ENCODE measurements at places on chromosomes 3 and 15. TPM values are rescaled to one million over a fixed set of nuclear protein-coding genes. Genes with fewer than 3 reads are reported as not detected.

DNA sequence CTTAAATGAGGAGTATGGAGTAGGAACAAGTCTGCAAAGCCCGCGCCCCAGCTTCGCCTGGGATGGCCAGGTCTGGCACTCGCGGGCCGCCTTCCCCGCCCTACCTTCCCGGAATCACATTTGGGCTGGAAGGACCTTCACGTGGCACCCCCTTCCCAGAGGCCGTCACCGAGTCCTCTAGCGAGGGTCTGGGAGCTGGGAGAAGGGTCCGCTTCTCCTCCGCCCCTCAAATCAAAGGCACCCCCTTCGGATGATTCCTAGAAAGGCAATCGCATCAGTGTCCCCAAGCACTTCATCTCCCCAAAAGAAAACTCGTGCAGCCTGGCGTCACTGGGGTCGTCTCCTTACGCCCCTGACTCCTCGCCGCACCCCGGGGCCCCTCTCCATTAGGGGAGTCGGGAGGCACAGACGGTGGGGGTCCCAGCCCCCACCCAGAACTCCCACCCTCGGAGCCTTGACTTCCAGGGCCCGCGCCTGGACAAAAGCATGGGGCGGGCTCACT is 380 bp downstream of the MYLK start:
- no peak for DNase-seq

Gene SMCO1
- not detected for polyA plus RNA-seq

DNA sequence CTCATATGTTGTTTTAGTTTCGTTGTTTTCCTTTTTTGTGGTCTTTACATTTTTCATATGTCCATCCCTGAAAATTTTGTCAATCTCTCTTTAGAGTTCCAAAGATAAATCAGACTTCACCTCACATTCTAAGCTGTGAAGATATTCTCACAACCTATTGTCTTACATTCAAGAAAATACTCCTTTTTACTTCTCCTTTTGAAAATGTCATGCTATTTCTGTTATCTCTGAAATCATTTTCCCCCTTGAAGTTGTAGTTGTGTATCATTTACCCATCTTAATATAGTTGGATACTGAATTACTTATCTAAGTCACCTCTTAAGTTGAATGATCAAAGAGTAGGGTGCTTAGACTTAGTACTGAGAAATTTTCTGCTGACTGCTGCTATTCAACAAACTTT is 74.3 kb downstream of the DCUN1D1 start:
- no peak for DNase-seq

Gene ETFA
- 87.7 TPM for polyA plus RNA-seq

DNA sequence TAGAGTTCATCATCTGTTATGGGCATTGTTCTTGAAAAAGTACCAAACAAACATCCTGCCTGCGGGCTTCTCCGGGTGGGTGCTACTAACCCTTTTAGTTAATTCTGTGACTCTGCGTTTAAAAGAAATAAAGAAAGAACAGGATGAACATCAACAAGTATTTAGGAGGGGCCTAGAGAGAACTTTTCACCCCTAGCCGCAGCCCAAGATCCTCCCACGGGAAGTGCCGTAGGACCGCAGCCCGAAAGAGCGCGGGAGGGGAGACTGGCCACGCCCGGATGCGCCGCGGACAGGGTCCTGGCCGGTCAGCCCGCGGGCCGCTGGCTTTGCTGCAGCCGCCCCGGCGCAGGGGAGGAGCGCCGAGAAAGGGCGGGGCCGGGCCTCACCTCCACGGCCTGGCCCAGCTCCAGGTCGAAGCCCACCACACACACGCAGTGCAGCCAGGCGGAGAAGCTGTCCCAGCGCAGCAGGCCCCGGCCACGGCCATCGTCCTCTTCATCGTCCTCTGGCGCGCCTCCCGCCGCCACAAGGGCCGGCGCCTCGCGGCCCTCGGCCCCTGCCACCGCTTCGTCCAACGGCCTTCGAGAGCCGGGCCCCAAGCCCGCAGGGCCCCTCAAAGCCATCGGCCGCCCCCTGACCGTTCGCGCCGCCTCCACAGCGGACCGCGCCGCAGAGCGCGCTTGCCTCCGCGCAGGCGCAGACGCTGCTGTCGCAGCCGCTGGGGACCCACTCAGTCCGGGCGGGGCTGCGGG is at the start of gene DENND6A:
Gene DENND6A, minus strand, starts transcription at position 682 of the 752 bp plus-strand sequence. Its CDS starts 59 bp downstream, at position 623.
- DNase-seq = peak; percentile 98

DNA sequence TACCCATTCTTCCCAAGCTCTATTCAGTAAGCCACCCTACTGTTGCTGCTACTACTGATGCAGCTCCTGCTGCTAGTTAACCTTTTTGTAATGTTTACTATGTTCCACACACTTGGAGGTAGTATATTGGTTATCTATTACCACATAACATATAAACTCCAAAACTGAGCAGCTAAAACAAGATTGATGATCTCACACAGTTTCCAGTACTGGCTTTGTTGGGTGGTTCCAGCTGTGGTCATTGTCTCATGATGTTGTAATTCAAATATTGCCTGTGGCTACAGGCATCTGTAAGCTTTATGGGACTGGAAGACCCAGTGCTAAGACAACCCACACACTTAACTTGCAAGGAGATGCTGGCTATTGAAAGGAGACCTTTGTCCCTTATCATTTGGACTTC is 556.2 kb upstream of the SUCLG2 start:
- DNase-seq = no peak

GRCh38 chr3:57314204-57314603 is 21.7 kb upstream of the ASB14 start:
- DNase-seq = no peak

Gene C3orf85
- not detected for polyA plus RNA-seq

GRCh38 chr3:156226676-156227420 is 106.5 kb downstream of the KCNAB1 start:
- DNase-seq = no peak

DNA sequence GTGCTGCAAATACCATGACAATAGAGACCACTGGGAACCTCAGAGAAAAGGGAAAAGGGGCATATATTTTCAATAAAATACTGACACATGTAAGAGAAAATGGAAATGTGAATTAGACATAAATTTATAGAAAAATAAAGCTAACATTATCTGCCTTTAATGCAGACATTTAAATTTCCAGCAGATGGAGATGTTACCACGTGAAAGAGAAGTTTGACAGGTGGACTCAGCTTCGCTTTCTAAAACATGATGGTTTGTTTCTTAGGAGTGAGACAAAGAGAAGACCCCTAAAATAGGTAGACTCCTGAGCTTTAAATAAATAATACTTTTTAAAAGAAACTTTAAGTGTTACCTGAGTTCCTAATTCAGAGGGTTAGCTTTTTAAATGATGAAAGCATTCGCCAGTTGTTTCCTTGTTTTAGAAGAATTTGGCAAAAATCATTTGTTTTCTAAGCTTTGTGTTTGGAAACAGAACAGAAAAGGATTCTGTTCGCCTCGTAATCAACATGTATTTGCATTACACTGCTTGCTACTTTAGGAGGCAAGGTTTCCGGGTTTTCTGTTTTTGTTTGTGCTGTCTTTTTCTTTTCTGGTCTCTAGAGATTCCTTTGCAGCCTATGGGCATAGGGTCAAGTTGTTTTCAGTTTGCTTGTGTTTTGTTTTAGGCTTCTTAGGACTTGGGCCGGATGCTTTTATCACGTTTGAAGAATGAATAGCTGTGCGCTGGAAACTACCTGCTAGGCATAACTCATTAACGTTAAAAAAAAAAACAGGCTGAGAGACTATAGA is 271.4 kb downstream of the THSD4 start:
- DNase-seq = peak; percentile 57

DNA sequence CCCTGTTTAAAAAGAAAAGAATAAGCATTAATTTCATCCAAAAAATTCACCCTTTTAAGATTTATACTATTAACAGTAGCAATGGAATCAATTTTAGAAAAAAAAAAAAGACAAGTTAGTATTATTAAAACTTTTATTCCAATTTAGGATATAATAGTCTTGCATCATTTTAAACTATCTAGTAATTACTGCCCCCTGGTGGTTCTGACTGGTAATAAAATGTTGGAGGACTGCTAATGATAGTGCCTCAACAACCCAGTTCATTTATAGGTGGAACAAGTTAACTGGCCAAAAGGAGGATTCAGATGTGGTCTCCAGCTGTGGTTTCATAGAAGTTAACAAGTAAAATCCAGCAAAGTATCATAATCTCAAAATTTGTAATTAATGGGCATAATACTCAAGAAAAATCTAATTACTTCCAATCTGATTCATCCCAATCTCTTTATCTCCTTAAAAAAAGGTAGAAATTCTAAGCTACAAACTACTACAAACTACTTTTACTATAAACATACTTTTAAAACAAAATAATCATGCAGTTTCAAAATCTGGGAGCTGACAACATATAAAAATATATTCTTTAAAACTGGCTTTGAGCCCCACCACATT is 30.7 kb upstream of the WDR49 start:
- peak; percentile 86 for DNase-seq

DNA sequence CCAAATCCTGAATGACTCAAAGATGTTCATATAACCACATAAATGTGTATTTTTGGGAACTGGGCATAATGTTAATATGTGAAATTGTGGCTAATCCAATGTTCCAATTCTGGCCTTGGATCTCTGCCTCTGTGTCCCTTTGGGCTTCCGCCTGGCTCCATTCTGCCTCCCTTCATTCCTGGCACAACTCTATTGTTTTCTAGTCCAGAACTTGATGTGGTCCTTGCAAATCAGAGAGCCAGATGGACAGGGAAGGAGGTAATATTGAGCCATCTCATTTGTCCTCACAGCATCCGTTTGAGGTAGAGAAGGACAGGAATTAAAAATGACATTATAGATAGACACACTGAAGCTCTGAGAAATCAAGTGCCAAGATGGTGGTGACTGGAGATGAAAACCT is 355.7 kb upstream of the TBL1XR1 start:
- DNase-seq = no peak

Gene FANCD2OS
- not detected for polyA plus RNA-seq

DNA sequence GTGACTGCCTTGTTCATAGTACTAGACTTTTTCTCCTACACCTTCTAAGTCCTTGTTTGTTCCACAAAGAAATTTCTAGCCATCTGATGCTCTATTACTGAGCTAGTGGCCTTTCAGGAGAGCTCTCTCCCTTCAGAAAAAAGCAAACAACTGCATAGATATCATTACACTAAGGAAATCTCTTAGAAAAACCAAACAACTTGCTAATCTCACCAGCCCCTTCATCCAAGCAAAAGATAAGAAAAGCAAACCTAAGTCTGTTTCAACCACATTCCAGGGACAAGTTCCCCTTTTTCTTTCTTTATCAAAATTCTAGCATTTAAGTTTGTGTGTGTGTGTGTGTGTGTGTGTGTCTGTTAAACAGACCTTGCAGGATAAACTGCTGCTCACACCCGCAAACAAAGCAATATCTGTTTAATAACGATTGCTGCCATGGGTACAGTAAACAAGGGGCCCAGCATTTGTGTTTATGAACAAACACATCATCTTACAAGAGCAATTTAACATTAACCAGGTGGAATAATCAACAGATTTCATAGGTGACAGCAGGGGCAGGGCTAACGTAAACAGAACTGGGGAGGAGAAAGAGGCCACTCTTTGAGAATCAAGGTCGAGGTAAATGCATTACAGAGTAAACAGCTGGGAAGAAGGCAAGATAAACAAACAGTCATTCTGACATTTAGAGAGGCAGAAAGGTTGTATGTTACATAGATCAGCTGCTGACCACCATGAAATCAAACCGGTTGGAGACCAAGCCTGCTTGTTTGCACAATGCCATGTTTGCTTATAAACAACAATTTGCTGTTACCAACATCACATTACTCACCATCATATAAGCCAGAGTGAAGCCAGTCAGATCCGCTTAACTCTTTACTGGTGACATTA is 375.1 kb downstream of the FOXP1 start:
- no peak for DNase-seq

- DNase-seq = no peak
Observed at GRCh38 chr3:154887869-154888268, 192.2 kb upstream of the MME start.

Gene FBLN2
- polyA plus RNA-seq = 3.6 TPM

DNA sequence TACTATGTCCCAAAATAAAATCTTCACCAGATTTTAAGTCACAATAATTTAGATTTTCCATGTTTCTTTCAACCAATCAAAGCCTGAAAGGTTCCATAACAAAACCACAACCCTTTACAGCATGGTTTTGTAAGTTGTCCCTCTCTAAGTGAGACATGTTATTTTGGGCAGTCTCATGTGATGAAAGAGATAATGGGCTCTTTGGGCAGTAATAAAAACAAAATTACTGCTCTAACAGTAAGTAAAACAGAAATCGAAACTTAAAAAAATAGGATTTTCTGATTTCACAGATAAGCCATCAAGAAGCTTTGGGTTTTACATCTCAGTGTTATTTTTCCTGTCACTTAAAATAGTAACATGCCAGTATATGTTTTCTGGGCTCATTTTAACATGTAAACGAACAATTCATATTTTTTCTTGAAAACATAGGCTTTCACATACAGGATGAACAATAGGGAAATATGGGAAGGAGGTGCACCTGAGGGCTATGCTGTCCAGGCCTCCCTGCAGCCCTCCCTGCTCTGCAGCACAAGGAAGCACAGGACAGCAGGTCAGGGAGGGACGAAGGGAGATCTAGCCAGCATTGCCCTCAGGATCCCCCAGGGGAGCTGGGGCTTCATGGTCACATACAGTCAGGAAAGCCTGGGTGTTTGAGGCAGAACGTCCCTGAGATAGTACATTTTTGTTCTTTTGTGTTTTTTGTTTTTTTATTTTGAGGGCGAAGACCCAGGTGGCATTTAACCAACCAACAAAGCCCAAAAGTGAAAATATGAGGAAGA is 157.4 kb downstream of the SHOX2 start:
- DNase-seq = no peak

GRCh38 chr15:64701051-64701450 is 74.3 kb downstream of the RBPMS2 start:
- no peak for DNase-seq

Gene CLSTN2
- polyA plus RNA-seq = 34.1 TPM

Gene ILDR1
- polyA plus RNA-seq = 1.2 TPM

DNA sequence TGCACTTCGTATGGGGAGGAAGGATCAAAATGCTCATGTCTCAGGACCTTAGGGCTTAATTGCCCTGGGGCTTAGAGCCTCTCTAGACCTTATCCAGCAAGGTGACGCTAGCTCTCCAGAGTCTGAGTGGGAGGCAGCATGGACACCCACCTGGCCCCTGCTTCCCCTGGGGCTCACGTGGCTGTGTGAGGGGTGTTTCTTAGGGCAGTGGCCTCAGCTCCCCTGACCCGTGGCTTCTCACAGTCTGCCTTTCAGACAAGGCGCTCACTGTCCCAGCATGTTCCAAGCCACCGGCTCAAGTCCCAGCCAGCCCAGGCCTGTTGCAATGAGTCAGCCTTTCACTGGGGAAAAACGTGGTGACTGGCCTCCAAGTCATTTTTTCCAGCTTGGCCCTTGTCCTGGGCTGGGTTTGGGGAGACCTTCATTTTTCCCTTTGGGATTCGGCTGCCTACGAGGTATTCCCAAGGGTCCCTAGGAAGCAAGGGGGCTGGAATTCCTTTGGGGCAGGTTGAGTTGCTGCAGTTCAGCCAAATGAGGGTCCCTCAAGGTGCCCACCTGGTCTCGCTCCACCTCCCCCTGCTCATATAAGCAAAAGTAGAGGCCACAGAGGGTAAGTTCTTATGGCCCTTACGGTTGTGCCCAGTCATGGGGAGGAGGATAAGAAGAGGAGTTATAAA is 15.7 kb downstream of the BHLHE40 start:
- DNase-seq = no peak

Gene BHLHE40
- 26.5 TPM for polyA plus RNA-seq

- no peak for DNase-seq
Observed at GRCh38 chr3:10925436-10926255, 66.9 kb upstream of the SLC6A1 start.

- DNase-seq = no peak
Observed at GRCh38 chr15:76274226-76274625, 37.0 kb downstream of the ETFA start.

Gene ZNF280D
- 3.5 TPM for polyA plus RNA-seq
